ENCODE measurements at places on chromosomes 4 and X.

DNA sequence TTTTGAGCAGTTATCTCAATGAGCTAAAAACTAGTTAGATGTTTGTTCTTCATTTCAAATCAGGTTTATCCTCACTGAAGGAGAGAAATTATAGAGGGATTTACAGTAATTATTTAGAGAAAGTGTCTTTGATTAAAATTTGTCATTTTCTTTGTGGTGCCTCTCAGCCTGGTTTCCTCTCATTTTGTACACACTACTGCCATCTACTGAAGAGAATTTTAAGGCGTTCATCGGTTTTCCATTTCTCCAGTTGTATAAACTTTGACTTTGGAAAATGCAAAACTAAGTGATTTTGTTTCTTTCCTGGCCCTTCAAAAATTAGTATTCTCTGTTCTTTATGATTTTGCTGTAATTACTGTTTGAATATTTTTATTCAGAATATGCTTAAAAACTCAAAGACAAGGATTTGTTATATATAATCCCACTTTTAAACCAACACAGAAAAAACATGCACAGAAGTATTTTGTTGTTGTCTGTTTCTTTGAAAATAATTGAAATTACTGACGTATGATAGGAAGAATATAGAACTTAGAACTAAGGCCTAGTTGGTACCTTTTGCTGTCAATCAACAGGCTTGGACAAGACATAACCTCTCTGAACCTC is 34.4 kb upstream of the ANXA3 start:
- no peak for DNase-seq

- DNase-seq: no peak
Measured at GRCh38 chrX:17038681-17039161, 92.3 kb downstream of the REPS2 start.

DNA sequence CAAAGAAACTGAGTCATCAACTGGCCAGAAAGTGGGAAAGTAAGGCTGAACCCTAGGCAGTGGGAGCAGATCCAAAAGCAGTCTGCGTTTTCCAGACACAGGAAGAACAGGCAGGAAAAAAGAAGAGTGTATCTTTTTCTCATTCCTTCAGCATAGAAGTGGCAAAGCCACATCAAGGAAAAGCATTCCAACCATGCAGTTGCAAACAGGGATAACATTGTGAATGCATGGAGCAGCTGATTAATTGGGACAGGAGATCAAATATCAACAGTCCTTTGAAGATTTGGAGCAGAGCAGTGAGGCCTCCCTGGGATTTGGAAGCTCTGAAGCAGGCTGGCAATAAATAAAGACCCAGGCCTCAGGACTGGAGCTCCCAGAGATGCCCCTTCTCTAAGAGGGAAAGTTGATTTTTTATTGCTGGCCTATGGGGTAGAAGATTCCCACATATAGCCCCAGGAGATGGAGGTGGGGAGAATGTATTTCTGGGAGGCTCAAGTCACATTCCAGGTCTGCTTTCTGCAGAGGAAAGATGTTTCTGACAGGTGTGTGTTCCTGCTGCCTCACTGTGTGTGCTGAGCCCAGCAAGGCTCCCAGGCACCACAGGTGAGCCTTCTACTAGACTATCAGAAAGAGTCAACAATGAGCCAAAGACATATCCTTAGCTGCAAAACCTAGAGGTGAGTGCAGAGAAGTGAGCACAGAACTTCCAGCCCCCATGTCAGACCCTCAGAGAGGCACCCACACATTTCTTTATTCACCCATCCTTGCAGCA is 222.5 kb downstream of the RAB28 start:
- DNase-seq: no peak

DNA sequence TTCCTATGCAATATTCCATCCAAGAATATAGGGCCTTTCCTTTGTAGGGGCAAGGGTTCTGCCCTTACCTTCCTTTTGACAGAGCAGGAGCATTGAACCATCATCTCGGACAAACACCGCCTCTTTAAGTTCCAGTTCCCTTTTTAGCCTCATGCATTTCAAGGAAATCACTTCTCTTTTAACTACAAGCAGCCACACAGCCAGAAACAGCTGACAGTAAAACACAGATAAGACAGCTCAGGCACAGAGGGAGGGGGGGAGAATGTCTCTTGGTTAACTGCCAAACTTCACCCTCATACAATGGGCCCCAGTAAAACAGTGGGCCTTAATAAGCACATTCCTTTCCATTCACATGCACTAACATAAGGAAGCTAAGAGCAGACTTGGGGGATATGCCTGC is 648.3 kb downstream of the GABRG1 start:
- no peak for DNase-seq

GRCh38 chr4:83082777-83083176 is 31.8 kb downstream of the PLAC8 start:
- DNase-seq: no peak

Measured in T-helper 9 cell (primary cell).